ENCODE measurements at places on chromosomes 1 and 21.

DNA sequence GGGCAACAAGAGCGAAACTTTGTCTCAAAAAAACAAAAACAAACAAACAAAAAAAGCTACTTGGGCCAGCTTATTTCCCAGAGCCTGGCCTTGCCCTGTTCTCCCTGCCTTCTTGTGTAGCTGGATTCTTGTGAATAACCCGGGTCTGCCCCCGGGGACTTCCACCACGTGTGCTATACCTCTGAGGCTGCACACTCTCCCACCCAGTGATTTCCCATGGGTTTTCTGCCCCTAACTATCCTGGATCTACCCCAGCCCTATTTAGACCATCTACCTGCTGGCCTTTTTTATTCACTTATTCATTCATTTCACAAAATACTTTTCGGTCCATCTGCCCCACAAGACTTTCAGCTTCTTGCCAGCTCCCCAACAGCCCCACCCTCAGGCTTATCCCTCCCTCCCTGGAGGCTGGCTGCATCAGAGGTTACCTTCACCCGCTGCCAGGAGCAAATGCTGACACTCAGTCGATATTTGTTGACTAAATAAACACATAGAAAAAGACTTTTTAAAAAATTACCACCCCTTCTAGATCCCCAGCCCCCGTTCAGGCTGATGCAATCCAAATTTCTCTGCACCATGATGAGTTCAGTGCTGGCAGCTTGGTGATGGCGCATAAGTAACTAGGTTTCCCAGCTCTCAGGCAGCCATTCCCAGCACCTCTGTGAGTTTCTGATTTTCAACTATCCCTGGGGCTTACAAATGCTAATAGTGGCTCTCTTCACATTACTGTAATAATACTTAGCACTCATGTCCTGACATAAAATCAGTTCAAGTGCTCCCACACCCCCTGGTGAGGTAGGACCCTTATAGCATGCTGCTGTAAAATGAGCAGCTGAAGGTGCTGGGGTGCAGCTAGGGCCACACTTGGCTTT lies 30.7 kb upstream of the TARBP1 start:
- DNase-seq = no peak

DNA sequence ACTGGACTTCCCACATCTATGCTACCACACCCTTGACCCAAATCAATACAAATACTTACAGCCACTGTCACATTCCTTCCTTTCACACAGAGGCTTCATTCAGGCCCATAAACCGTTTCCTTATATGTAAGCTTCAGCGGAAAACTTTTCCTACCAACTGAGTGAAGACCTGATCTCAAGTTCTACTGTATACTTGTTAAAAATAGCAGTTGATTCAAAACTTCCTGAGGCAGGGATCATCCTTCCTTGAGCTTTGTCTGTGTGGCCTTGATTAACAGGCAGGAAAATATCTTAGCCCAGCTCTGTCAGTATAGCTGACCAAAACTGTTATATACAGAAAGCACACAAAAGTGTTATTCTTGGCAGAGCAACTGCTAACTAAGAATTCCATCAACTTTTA lies 42.7 kb downstream of the DENND2C start:
- no peak for DNase-seq

DNA sequence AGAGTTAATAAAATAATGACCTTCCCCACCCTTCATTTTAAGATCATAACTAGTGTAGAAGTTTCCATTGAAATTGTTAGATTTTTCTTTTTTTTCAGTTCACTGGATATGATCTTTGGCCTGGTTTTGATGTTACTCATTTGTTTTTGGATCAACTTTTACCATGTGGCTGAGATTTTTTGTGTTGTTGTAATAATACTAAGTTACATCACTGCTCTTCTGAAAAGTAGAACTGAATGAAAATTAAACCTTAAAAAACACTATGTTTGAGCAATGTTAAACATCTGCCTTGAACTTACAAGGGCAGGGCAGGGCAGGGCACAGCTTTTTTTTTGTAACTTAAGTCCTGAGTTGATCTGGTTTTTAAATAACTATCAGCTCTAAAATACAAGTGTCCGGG lies 204.8 kb upstream of the ADAMTS5 start:
- no peak for DNase-seq

GRCh38 chr1:163697137-163697536 lies 375.4 kb downstream of the NUF2 start:
- DNase-seq = no peak

DNA sequence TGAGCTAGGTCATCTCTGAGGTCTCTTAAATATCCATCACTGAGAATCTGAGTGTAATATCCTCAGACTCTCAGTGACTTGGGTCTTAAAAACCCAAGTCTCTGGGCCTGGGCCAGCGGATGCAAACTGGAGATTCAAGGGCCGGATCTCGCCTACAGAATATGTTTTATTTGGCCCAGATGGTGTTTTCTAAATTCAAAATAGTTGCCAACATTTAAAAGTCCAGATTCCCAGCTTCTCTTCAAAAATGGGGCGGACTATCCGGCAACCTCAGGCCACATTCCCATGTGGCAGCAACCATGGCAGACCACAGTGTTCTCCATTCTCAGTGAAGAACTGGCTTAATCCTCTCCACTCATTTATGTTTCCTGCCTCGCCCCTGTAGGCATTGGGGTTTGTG lies 12.7 kb upstream of the HEYL start:
- DNase-seq = no peak

- no peak for DNase-seq
Measured at GRCh38 chr1:49225464-49225863, 448.8 kb upstream of the BEND5 start.

- no peak for DNase-seq
Measured at GRCh38 chr1:184424945-184425344, 38.1 kb downstream of the C1orf21 start.

DNA sequence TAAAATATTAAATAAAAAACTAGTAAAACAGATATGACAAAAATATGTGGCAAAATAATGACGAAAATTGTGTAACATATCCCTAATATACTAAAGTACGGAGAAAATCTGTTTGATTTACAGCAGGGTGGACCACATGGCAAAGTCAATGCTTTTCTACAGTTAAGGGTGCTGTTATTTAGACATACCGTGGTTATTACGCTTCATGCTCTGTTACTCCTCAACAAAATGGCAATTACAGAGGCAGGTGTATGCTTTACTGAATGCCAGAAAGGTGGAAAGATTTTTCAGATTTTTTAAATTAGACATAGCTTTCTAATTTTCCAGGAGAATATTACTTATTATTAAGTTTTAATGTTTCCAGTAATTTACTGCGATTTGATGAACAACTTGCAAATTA lies 343.9 kb upstream of the DPYD start:
- peak; percentile 45 for DNase-seq

GRCh38 chr1:106398391-106398790 lies 658.1 kb upstream of the PRMT6 start:
- DNase-seq = no peak

GRCh38 chr21:41188486-41189149 lies 20.7 kb downstream of the BACE2 start:
- DNase-seq = no peak

- DNase-seq = no peak
Measured at GRCh38 chr21:44285138-44285992, at the start of gene AIRE. Gene AIRE, plus strand, starts transcription at chr21:44285876. Its CDS starts 131 bp downstream, at chr21:44286007.

GRCh38 chr21:39531840-39532239 lies 80.1 kb downstream of the SH3BGR start:
- no peak for DNase-seq

DNA sequence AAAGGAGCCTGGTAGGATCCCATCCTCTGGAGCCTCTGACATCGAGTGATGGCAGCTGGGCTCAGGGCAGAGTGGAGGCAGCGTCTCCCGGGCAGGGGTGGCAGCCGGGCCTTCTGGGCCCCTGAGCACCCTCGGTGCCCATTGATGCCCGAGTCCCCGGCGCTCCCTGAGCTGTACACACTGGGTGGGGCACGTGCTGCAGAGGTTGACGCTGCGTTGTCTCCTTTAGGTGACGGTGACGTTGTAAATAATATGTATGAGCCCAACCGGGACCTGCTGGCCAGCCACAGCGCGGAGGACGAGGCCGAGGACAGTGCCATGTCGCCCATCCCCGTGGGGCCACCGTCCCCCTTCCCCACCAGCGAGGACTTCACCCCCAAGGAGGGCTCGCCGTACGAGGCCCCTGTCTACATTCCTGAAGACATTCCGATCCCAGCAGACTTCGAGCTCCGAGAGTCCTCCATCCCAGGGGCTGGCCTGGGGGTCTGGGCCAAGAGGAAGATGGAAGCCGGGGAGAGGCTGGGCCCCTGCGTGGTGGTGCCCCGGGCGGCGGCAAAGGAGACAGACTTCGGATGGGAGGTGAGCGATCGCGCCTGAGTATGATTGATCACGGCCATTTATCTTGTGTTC lies 117.0 kb downstream of the PRDM16 start:
- DNase-seq = no peak

GRCh38 chr1:239784896-239785295 lies 306.8 kb upstream of the FMN2 start:
- DNase-seq = no peak

DNA sequence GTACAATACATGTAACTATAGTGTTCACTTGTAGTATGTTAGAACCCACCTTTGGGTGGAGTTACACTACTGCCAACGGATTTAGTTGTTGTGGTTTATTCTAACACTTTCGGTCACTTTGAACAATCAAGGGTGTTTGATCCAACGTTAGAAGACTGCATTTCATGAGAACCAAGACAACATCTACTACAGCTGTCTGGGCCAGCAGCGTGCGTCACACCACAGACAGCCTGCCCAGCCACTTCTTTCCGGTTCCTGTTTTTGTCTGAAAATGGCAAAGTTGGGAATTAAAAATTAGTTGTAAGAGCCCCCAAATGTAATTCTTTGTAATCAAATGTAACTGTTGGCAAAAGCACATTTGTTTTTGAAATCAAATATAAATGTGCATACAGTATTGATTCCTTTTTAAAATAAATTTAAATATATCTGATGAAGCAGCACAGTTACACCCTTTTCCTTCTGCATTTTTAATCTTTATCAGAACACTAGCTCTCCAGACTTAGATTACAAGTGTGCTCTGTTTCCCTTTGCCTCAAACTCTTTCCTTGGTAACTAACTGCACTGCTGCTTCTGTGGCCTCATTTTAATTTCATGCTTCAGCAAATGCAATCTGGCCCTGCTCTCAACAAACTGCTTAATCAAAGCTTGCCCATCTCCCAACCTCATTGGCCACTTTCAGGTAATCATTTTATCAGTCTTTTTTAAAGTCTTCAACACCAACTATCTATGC lies 86.6 kb upstream of the DPH5 start:
- no peak for DNase-seq

- no peak for DNase-seq
Measured at GRCh38 chr1:78731674-78732073, 82.0 kb downstream of the IFI44 start.

GRCh38 chr1:94614996-94615395 lies 73.4 kb upstream of the F3 start:
- no peak for DNase-seq

DNA sequence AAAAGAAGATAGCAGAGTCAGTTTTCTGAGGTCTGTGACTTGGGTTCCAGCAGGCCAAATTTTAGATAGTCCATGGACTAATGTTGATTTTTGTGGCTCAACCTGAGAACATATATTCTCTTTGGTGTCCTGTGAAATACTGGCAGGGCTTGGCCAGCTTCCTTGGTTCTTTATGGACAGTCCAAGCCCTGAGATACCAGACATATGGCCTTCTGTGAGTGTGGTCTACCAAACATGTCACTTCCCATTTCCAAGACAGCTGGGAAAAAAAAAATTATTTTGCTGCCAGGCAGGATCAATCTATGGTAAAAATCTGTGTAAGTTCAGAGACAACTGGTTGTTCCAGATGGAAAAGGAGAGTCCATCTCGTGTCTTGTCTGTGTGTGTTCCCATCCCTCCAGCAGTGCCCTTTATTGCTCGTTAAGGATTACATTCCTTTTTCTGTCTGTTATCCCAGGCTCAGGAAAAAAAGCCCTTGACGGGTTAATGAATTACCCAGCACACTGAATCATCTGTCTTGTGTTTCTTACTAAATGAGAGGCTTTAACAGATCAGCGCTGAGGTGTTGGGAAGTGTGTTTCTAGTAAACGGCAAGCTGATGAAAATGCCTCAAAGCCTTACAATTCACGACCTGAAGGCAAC lies 33.4 kb upstream of the XPR1 start:
- DNase-seq = no peak
